T-cell (primary cell): ENCODE measurements at places on chromosomes 6 and 20. TPM values are rescaled to one million over a fixed set of nuclear protein-coding genes. Genes with fewer than 3 reads are reported as not detected.

- peak; percentile 5 for DNase-seq
These were observed 84.0 kb upstream of the ZNF217 start for GRCh38 chr20:53677447-53678314.

GRCh38 chr6:2222275-2222842, 23.0 kb downstream of the GMDS start:
- DNase-seq = no peak

- DNase-seq = no peak
These were observed 22.0 kb upstream of the SLC2A12 start for GRCh38 chr6:134074151-134075055.

DNA sequence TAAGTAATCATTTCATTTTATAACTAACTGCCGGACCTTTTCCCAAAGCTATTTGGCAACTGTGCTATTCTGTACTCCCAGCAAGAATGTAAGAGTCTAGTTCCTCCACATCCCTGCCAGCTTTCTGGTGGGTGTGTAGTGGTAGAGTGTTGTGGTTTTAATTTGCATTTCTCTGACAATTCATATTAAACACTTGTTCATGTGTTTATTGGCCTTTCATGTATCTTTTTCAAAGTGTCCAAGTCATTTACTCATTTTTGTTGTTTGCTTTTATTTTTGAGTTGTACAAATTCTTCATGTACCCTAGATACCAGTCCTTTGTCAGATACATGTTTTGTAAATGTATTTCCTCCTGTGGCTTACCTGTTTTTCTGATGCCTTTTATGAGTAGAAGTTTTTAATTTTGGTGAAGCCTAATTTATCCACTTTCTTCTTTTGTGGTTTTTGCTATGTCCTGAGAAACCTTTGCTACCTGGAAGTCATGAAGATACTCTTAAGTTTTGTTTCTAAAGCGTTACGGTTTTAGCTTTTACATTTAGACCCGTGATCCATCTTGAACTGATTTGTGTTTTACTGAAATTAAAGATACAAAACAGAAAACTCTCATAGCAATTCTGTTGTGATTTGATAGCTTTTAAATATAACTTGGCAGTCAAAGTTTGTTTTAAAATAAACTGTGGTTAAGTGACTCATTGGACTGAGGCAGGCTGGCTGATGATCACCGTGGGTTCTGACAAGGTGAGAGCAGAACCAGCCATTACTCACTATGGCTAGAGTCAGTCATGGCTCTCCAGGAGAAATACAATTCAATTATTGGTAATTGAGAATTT, 8.0 kb downstream of the MYLIP start:
- no peak for DNase-seq

DNA sequence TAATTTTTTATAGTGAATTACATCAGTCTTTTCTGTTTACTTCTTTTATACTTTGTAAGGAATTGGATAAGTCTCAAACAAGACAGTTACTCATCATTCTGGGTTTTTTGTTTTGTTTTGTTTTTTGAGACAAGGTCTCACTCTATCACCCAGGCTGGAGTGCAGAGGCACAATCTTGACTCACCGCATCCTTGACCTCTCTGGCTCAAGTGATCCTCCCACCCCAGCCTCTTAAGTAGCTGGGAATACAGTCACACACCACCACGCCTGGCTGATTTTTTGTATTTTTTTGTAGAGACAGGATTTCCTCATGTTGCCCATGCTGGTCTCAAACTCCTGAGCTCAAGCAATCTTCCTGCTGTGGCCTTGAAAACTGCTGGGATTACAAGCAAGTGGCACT, 524.3 kb downstream of the EYS start:
- DNase-seq = no peak

Gene TINAG
- total RNA-seq = not detected

- DNase-seq = no peak
These were observed 329.7 kb downstream of the MAFB start for GRCh38 chr20:40359131-40359912.

DNA sequence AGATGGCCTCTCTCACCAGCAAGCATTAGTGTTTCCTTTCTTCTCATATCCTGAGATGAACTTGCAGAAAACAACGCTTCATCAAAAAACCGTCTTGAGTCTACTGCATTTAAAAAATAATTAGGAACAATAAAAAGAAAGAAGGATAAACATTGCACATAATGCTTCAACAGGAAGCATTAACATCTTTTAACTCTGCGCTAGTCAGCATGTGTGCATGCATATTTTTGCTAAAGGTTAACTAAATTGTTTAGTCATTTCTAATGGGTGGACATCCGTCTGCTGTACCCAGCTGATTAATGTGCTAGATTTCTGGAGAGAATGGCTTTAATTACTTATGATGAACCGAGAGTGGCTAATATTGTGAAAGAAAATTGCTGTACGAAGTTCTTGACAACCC, 349.3 kb downstream of the SOX4 start:
- DNase-seq = no peak

DNA sequence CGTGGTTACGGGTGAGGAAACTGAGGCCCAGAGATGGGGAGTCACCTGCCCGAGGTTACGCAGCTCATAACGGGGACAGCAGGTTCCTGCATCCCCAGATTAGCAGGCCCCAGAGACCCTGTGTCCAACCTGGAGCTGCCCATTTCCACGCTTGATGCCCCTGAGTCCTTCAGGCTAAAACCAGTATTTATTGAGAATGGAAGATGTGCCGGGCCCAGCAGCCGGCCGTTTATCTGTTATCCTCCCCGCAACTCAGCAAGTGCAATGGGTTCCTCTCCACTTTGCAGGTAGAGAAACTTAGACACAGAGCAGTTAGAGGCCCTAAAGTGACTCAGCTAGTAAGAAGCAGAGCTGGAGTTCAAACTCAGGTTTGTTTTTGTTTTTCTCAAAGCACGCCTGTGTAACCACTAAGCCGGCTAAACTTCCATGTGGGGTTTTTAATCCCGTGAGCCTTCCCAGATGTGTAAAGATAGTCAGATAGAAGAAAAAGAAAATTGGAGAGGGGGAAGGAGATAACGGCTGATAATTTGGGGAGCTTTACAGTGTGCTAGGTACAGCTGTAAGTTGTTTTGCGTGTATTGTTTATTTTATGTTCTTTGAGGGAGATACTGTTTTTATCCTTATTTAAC, 775 bp downstream of the PFDN4 start:
- no peak for DNase-seq

Gene SAYSD1
- total RNA-seq = 25.4 TPM

- DNase-seq = no peak
These were observed 1.0 kb upstream of the TOMM34 start for GRCh38 chr20:44961011-44961869.

Gene GNMT
- 3.4 TPM for total RNA-seq

GRCh38 chr20:45993197-45993951, 15.3 kb upstream of the MMP9 start:
- no peak for DNase-seq

Gene FLRT3
- not detected for total RNA-seq

GRCh38 chr20:53622247-53623133, 28.9 kb upstream of the ZNF217 start:
- DNase-seq = no peak

GRCh38 chr6:75818098-75818855, 69.2 kb downstream of the MYO6 start:
- no peak for DNase-seq

Gene CYP24A1
- total RNA-seq = 0.30 TPM

- DNase-seq = no peak
These were observed 121.8 kb downstream of the AKAP7 start for GRCh38 chr6:131257104-131257503.

DNA sequence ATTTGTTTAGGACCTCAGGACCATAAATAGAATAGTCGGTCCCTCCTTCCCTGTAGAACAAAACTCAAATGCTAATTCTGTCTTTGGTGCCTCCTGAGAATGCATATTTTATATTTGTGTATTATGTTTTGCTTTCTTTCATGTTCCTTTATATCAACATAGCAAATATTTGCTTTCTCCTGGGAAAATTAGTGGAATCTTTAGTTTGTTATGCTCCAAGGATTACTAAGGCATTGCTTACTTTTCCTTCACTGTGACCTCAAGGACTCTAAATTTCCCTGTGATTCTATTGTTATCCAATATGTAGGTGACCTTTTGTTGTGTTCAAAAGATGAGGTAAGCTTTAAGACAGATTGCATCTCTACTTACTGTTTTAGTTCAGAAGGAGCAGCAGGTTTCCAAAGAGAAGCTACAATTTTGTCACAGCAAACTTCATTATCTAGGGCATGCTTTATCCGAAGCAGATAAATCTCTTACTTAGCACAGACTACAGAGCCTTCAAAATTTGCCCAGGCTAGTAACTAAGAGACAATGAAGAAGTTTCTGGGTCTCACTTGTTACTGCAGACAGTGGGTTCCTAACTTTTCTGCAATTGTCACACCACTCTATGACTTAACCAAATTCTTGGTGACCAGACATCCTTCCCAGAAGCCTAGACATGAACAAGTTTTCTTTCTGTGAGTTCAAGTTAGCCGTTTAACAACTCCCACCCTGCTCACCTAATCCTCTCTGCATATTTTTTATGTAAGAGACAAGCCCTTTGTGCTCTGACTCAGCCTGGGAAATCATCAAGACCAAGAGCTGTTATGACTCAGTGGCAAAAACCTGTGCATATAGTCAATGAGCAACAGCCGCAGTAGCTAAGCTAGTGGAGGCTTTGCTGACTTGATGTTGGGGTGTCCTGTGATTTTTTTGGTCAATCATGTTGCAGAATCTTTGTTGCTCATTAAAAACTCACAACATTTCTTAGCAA, 378.8 kb downstream of the QKI start:
- no peak for DNase-seq

- no peak for DNase-seq
These were observed 64.0 kb upstream of the CEP85L start for GRCh38 chr6:118715376-118715775.

- peak; percentile 13 for DNase-seq
These were observed 637 bp downstream of the ABHD12 start for GRCh38 chr20:25389858-25390537.

- DNase-seq = no peak
These were observed 93.5 kb downstream of the B3GAT2 start for GRCh38 chr6:70863343-70863742.

DNA sequence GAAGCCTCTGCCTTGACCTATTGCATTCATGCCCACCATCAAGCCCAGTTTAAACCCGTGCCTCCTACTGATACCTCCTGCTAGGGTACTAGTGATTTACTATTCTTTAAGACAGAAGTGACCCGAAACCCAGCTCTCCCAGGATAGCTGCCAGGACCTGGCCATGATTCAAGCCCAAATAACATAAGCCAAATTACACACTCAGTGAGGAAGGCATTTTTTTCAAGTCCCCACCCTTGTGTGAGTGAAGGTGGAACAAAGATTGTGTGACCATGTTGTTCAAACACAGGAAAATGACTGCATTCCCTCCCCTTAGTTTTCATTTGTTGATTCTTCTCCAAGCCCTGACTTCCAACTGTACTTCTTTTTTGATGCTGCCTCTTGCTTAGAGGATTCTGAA, 3.7 kb upstream of the KAT14 start:
- DNase-seq = no peak

Gene ZNF165
- 4.4 TPM for total RNA-seq

DNA sequence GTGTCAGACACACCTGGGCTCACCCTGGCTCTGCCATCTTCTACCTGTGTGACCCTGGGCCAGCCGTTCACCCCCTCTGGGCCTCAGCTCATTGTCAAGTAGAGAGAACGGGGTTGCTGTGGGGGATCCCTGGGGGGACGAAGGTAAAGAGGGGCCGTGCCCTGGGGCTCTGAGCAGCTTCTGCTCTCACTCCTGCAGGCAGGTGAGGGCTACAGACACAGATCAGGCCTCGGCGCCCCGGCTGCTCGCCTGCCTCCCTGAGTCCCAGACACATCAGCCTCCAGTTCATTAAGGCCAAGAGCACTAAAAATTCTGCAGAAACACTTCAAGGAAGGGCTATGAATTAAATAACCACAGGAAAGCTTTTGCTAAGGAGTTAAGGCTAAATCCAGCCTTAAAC, 394.4 kb downstream of the CDH4 start:
- no peak for DNase-seq

- peak; percentile 17 for DNase-seq
These were observed 107.0 kb downstream of the HIVEP1 start for GRCh38 chr6:12119085-12119588.

DNA sequence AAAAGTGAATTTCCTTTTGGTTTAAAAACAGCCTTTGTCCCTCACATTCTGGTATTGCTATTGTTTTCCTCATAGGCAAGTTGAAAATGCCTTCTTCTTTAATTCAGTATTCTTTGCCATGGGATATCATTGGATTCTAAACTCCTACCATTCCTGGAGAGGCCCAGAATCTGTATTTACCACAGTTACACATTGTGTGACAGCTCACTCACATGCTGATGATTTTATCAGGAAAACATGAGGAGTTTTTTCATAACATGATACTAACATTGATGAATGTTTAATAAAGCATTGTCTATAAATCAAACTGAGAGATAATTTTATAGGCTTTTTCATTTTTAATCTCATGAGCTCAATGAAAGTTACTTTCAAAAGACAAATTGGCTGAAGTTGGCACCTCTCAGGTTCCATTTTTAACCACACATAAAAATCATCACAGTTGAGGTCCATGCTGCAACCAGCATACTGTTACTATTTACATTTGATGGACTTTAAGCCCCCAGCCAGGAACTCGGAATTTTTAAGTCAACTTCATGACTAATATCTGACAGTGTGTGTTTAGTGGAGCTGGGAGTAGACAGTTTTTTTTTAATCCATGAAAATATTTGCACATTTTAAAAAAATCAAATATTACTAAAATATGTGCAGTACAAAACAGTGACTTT, 82.8 kb downstream of the FAM83B start:
- no peak for DNase-seq

GRCh38 chr20:60038400-60039008, 80.3 kb downstream of the CDH26 start:
- DNase-seq = no peak

GRCh38 chr6:18260448-18261106, 3.8 kb downstream of the DEK start:
- no peak for DNase-seq

- no peak for DNase-seq
These were observed 2.8 kb downstream of the PDE10A start for GRCh38 chr6:165659945-165660856.

DNA sequence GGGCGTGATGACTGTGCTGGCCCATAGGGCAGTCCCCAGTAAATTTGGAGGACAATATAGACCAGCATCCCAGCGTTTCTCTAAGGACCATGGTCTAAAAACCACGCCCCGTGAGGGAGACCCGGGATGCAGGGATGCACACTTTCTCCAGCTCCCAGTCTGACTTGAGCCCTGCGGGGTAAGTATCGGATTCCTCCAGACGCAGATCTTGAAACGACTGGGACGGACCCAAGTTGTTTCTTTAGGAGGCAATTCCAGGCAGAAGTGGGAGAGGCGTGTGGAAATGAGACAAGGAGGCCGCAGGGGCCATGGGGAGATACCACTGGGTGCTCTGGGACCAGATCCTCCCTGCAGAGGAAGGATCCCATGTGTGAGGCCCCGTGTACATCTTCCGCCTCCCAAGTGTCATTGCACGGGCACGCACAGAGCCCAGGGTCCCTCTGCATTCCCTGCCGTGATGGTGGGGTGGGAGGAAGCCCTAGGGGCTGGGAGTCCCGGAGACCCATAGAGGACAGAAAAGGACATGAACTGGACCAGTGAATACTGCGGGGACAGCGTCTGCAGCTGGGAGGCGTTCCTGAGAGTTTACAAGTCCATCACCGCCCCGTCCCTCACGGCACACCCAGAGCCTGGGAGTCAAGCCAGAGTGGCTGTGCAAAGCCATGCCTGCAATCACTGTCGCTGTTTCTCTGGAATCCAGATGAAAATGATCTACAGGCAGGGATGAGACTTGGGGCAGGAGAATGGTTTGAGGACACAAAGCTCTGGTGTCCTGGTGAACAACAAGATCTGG, 522.9 kb downstream of the CDH26 start:
- DNase-seq = no peak
